Dermis microvascular lymphatic vessel endothelial cell (primary cell): ENCODE measurements at places on chromosomes 1 and 21. TPM values are rescaled to one million over a fixed set of nuclear protein-coding genes. Genes with fewer than 3 reads are reported as not detected.

MSH4 gene
- total RNA-seq: 0.13 TPM in 2 replicates

- peak; percentile 20 for DNase-seq
Measured at GRCh38 chr1:26530895-26531598, 1.5 kb downstream of the RPS6KA1 start.

SOD1 gene
- total RNA-seq: 133 and 183 TPM in 2 replicates

KRTAP12-2 gene
- total RNA-seq: not detected in 2 replicates

FCRL4 gene
- total RNA-seq: not detected in 2 replicates
